Caki2 (cell line): ENCODE measurements at places on chromosomes 2 and 18. TPM values are rescaled to one million over a fixed set of nuclear protein-coding genes. Genes with fewer than 3 reads are reported as not detected.
A peak's percentile ranks its signal among the peaks of the same experiment; 100 is the strongest.

DNA sequence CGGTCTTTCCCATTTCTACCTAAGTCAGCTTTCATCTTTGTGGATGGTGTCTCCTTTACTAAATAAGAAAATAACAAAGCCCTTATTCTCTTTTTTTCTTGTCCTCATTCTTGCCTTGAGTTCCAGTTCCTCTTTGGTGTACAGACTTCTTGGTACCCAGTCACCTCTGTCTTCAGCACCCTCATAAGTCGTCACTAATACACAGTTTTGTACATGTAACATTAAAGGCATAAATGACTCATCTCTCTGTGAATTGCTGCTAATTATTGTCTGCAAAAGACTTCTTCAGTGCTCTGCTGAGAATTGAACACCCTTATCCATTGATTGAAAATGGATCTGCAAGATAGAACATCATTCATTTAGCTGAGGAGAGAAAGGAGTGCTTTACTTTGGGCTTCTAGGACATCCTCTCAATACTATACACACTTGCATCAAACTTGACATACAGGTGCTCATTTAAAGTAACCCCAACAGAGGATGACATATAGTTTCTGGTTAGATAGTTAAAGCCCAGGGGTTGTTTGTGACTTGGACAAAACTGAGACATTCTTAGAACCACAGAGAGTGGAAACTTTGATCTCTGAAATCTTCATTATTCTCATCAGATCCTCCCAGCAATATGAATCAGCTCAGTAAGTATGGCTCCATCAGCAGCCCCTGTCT lies 97.0 kb downstream of the XRCC5 start:
- DNase-seq: no peak

DNA sequence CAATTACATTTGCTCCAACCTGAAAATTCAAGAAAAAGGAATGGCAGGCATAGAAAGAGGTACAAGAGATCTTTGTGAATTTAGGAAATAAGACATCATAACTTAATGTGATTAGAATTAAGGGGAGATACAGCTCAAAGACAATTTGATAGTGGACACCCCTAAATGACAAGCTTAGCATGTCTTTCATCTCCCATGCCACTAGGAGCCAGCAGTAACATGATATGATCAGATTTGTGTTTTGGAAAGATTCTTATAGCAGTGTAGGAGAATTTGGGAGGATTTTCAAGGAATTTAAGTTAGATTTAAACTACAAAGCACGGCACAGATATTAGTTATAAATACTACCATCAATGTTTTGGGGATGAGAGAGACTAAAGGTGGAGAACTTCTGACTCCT lies 340.8 kb downstream of the RDH14 start:
- DNase-seq: no peak

IAH1 gene
- 100 and 139 TPM in 2 replicates for total RNA-seq

DNA sequence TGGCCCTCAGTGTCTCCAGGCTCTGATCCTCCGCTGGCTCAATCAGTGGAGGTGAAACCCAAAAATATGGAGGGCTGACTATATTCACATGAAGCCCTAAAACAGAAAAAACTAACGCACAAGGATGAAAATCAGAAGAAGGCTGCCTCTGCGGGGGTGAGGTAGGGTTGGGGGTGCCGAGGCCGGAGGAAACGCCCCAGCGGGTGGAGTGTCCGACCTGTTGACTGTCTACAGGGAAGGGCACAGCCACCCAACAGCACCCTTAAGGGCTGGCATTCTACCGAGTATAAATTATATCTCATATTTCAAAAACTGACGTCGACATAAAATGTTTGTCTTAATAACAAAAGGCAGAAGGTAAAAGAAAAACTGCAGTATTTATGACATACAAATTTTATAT lies 223.5 kb downstream of the HDAC4 start:
- DNase-seq: no peak

- DNase-seq: no peak
These were observed 401.6 kb upstream of the SMIM21 start for GRCh38 chr18:75829091-75829490.

DNA sequence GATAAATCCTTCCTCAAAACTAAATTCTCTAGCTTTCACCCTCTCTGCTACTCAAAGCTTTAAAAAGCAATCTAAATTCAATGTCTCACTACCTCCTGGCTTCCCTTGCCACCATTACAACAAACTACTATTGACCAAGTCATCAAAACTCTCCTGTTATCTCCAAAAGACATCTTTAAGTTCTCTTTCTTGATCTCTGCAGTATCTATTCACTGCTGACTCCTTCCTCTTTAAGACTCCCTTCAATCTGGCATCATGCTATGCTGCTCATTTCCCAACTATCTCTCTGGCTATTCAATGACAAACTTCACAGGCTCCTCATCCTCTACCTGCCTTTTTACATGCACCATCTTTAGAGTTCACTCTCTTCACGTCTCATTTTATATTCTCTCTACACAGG lies 5.9 kb downstream of the PPP3R1 start:
- no peak for DNase-seq

CTNNA2 gene
- 0.09 TPM in 1 of 2 replicates, not detected in the other for total RNA-seq

GRCh38 chr2:191059308-191059707 lies 45.3 kb upstream of the STAT1 start:
- DNase-seq: no peak

CAPN14 gene
- 0.57 and 1.6 TPM in 2 replicates for total RNA-seq

DNA sequence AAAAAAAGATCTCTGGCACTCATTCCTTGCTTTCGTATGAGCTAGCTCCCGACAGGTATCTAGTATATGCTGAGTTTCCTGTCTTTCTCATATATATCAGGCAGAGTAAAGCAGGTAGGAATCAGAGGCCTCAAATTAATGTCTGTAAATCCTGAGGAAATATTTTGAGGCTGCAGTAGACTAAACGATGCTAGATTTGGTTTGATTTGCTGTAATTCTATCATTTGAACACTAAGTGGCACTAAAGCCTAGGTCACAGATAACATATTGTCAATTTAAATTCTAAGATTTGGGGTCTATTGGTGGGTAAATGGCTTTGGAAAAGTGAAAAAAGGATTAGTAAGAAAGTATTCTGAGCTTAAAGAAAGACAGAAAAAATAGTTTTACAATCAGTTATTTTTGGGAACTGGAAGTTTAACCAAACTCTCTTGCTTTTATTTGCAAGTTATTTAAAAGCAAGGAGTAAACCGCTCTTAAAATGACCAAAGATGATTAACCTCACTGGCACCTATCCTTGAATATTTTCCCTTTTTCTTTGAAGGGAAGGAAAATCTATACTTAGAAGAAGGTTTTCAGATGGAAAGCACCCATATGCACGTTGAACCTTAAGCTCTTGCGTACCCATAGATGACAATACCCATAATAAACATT lies 37.6 kb upstream of the SLC4A10 start:
- peak; percentile 7 for DNase-seq
